ENCODE measurements at places on chromosomes 7 and 10. TPM values are rescaled to one million over a fixed set of nuclear protein-coding genes. Genes with fewer than 3 reads are reported as not detected.

DNA sequence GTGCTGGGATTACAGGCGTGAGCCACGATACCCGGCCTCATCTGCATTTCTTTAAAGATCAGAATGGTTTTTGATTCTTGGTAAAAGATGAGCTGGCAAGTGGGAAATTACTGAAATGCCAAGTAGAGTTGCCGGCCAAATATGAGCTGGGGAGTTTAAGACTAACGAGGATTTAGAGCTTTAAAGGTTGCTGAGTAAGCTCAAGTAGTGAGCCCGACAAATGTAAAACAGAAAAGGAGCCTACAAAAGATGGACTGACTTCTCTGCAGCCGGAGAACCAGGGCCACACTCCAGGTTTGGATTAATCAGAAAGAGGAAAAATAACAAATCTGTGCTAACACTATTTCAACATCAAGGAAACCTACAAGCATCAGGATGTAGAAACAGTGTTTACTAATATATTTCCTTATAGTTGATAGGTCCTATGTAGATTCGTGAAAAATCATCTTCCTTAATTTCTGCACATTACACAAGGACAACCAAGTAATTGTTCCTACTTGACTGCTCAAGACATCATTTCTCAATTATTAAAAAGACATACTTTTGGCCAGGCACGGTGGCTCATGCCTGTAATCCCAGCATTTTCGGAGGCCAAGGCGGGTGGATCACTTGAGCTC, 49.6 kb downstream of the MPP7 start:
- no peaks in the 10 kb centered on the region for H3K36me3 ChIP-seq
- DNase-seq, result no peak
- no peak overlapping the region for H3K27ac ChIP-seq
- H3K27me3 ChIP-seq, result no peaks in the 10 kb centered on the region
- H3K4me1 ChIP-seq, result peaks cover 2% of the 10 kb centered on the region

DNA sequence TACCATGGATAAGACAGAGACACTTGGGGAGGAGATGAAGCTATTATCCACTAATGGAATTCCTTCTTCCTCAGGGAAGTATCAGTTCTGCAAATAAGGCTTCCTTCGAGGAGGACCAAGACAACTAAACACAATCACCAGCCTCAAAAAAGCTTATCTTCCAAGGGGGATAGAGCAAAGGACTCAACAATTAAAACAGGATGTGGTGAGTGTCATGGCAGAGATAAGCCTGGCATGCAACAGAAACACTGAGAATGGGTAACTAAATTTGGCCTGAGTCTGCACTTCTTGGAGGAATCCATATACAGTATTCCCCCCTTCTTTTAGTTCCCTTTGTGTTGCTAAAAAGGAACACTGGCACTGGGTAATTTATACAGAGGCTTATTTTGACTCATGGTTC, 1285.2 kb downstream of the GATA3 start:
- DNase-seq, result no peak
- H3K27ac ChIP-seq, result no peak overlapping the region
- H3K27me3 ChIP-seq, result no peaks in the 10 kb centered on the region
- no peaks in the 10 kb centered on the region for H3K4me1 ChIP-seq
- H3K36me3 ChIP-seq, result no peaks in the 10 kb centered on the region

DNA sequence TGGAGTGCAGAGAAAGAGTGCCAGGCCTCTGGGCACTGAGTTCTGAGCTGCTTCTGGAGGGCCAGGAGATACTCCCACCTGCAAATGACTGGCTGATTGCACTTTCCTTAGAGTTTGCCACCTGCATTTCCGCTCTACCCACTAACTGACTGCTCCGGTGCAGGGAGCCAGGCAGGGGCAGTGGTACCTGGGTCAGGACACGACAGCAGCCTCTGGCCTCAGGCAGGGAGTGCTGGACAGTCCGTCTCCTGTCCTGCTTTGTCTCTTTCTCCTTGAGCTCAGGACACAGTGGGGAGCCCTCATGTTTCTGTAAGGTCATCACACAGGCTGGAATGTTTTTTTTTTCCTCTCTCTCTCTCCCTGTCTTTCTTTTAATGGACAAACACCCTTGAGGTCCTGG, 252.0 kb downstream of the DPP6 start:
- no peak overlapping the region for H3K4me3 ChIP-seq
- H3K27ac ChIP-seq, result no peak overlapping the region
- H3K27me3 ChIP-seq, result peaks cover 9% of the 10 kb centered on the region
- no peak for DNase-seq

Gene BTBD16
- 0.79 TPM for polyA plus RNA-seq

Gene CPA4
- 7.9 TPM for polyA plus RNA-seq
